ENCODE measurements at places on chromosomes 13 and 19. TPM values are rescaled to one million over a fixed set of nuclear protein-coding genes. Genes with fewer than 3 reads are reported as not detected.

- DNase-seq = no peak
- peaks cover 9% of the 10 kb centered on the region for H3K4me1 ChIP-seq
- no peaks in the 10 kb centered on the region for H3K36me3 ChIP-seq
- no peak overlapping the region for H3K4me3 ChIP-seq
- H3K27me3 ChIP-seq = peaks cover 11% of the 10 kb centered on the region
- no peak overlapping the region for H3K27ac ChIP-seq
These were observed 15.9 kb downstream of the KANK2 start for GRCh38 chr19:11181488-11181887.

- H3K36me3 ChIP-seq = no peaks in the 10 kb centered on the region
- no peak overlapping the region for H3K27ac ChIP-seq
These were observed 185.7 kb downstream of the TEX29 start for GRCh38 chr13:111506125-111506524.

DNA sequence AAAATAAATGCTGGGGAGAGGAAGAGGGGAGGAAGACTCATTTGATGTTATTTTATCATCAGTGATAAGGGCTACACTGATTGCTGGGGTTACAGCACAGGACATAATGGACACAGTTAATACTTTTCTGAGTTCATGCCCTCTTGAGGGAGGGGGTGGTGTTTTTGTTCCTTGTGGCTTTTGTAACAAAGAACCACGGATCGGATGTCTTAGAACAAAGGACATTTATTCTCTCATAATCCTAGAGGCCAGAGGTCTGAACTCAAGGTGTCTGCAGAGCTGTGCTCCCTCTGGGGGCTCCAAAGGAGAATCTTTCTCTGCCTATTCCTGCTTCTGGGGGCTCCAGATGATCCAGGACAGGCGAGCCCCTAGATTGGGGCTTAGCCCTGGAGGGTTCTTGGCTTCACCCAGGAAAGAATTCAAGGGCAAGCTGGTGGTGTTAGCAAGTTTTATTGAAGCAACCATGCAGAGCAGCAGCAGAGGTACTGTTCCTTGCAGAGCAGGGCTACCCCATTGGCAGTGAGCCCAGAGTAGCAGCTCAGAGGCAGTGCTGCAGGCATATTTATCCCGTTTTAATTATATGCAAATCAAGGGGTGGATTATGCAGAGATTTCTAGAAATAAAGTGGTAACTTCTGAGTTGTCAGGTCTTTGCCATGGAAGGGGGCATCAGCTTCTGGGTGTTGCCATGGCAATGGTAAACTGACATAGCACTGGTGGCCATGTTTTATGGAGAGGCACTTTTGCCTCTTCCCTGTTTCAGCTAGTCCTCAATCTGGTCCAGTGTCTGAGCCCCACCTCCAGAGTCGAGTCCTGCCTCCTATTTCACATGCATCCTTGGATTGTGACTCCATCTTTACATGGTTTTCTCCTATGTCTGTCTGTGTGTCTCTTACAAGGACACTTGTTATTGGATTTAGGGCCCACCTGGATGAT lies 18.0 kb downstream of the VAV1 start:
- H3K27ac ChIP-seq = peak overlapping the region; percentile 72
- H3K27me3 ChIP-seq = no peaks in the 10 kb centered on the region
- no peak for DNase-seq
- H3K4me1 ChIP-seq = peaks cover 61% of the 10 kb centered on the region
- H3K36me3 ChIP-seq = peaks cover 75% of the 10 kb centered on the region

Gene KLK12
- not detected for total RNA-seq

Gene TMEM59L
- total RNA-seq = not detected

Gene DZIP1
- total RNA-seq = 0.26 TPM

Gene C1QTNF9
- not detected for total RNA-seq
